ENCODE measurements at places on chromosomes 7 and 10.

DNA sequence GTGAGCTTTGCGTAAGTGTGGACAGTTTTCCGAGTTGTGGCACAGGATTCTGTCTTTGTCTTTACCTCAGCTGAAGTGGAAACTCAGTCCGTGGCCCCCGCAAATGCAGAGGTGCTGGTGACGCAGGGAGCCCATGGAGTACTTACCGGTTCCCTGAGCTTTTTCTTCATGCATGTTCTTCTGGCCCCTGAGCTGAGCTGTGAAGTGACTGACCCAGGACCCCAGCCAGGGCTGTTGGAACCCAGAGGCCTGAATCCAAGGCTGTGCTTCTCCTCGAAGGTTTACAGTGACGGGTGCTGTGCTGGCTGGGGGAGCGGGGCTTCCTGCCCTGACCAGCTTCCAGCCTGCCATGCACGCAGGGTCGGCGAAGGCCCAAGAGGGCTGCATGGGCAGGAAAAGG lies 223.5 kb downstream of the GLRX3 start:
- DNase-seq, result no peak

DNA sequence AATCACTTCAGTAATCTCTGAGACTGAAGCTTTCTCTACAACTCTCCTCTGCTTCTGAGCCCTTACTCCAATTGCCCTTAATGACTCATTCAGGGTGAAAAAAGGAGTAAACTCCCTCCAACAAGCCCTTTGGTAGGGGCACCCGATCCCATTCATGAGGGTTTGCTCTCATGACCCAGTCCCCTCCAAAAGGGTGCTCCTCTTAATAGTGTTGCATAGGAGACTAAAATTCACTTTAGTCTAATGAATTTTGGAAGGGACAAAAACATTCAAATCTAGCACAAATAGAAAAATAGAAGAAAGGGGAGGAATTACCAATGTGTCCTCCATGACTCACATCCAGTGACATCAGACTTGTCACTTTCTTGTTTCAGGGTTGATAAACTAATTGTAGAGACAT lies 66.2 kb upstream of the CCNY start:
- DNase-seq, result no peak

GRCh38 chr10:26556748-26557640 lies 118.9 kb downstream of the APBB1IP start:
- DNase-seq, result peak; percentile 46

DNA sequence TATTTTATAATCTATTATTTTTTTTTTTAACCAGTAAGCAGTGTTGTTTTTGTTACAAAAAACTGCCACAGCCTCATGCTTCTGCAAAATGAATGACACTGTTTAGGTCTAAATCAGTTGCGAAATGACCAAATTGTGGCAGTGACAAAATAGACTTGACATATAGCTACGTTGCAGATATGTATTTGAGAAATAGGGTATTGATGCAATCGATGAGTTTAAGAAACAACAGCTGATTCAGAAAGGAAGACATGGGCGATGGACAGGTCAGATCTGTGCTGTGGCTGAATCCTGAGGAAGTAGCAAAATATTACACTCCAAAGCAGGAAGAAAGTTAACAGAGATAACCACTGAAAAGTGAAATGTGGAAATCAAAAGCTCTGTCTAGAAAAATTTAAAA lies 89.0 kb upstream of the STEAP4 start:
- no peak for DNase-seq

- peak; percentile 17 for DNase-seq
Measured at GRCh38 chr7:30930621-30931020, 19.0 kb downstream of the AQP1 start.

GRCh38 chr10:93068411-93069244 lies 5.1 kb upstream of the CYP26A1 start:
- DNase-seq, result no peak

DNA sequence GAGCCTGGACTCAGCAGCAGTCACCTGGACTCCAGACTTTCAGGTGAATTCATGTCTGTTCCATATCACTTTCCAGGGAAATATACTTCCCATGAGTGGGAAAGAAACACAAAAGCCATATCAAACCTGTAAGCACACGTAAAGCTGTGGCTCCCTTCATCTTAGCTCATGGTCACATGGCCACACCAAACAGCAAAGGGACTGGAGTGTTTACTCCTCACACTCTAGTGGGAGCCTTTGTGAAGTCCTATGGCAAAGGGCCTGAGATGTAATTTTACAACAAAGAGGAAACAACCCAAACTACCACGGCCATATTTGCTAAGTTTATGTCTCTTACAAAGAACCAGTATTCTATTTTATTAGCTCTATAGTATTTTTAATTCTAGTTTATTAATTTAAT lies 16.3 kb downstream of the SFTPA1 start:
- no peak for DNase-seq

DNA sequence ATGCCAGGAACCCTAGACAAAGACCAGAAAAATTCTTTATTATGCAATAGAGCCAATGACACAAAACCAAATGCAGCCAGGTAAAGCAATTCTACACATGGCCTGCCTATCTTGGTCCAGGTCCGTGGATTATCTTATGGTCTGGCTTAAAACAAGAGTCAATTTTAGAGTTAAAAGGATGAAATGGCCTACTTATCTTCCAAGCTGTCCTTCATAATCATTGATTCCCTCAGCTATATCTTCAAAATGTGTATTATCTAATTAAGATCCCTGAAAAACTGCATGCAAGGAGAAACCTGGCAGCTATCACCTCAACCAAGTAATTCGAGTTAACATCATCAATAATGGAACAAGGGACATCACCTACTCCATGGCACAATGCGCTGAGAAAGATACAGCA lies 479.4 kb upstream of the NRP1 start:
- no peak for DNase-seq

DNA sequence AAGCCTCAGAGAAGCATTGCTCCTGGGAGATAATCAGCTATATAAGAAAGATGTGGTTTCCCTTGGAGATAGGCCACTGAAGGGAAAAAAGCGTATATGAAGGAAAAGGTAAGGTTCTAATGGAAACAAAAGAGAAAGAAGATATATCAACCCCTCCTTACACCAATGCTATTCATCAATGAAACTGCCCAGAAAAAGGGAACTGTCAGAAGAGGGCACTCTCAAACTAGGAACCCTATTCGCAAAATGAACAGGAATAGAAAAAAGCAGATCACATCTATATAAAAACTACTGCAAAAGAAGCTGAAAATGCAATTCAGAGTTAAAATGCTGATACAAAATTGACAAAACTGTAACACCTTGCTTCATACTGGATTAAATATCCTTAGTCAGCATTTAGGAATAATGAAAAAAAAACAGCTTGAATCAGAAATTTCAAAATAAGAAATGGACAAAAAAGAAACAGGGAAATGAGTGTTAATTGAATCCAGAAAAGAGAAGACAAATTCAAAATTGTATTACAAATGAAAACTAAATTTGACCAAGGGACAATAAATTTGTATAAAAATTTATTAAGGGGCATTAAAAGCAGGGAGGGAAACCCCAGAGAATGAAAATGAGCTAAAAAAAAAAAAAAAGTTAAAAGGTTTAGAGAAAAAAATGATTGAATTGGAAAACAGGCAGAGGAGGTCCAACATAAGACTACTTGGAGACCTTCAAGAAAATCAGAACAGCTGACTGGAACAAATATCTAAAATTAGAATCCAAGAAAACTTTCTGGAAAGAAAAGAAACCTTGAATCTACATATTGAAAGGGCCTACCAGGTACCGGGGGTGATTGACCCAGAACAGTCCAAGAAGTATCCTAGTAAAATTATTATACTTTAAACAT lies 17.9 kb downstream of the NHLRC2 start:
- DNase-seq, result no peak

- no peak for DNase-seq
Measured at GRCh38 chr10:93410697-93411348, 71.3 kb downstream of the MYOF start.

- DNase-seq, result no peak
Measured at GRCh38 chr7:46710927-46711326, 789.9 kb upstream of the IGFBP3 start.
